ENCODE measurements at places on chromosomes 6 and 20.

DNA sequence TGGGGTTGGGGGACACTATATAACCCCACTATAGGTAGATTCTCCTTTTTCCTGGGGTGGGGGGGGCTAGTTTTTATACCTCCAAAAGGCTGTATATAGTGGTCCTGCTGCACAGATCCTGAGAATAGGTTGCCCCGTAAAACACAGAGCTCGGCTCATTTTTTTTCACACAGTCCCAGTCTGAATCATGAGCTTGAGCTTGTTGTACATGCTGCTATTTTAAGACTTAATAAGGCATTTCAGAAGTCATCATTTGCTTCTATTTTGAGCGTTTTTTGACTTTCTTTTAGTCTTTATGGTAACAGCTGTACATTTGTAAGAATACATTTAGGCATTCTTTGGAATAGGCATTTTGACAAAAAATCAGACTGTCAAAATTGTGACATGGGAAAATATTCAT is 30.5 kb downstream of the SLC9A8 start:
- DNase-seq, result no peak

GRCh38 chr20:10909803-10910202 is 236.0 kb upstream of the JAG1 start:
- no peak for DNase-seq

GRCh38 chr6:99282479-99283062 is 66.9 kb downstream of the FAXC start:
- peak; percentile 6 for DNase-seq

- no peak for DNase-seq
Measured at GRCh38 chr6:135814043-135814442, 37.5 kb upstream of the PDE7B start.

DNA sequence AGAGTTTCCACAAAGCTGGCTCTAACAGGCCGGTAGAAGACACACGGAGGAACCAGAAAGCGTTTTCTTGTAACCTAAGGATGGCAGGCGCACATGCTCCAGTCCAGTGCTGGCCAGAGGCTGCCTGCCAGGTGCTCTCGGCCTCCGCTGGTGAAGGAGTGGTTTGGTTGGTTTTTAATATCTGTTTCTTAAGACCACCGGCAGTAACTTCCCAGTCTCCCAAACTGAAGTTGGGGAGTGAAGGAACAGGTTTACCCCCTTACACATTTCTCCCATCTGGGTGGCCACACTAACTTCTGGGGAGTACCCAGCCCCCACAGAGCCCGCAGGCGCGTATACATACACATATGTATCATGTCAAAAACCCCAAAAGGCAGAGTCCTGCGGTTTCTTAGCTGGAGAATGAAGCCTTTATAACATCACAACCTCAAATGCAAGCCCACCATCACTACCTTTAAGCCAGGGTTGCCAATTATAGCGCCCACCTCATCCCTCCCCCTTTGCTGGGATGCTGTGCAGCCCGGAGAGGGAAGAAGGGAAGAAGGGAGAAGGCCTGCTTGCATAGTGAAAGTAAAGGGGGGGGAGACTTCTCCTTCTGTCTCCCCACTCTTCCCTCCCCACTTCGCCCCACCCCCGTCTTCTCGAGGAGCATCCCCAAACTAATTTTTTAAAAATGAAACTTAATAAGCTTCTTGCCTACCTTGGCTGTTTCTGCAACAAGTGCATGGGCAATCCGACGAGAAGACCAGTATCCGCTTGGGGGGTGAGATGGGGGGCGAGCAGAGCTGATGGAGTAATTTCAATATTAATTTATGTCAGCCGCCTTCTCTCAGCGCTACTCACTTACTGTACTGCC is 1.0 kb downstream of the TRERF1 start:
- DNase-seq, result no peak

DNA sequence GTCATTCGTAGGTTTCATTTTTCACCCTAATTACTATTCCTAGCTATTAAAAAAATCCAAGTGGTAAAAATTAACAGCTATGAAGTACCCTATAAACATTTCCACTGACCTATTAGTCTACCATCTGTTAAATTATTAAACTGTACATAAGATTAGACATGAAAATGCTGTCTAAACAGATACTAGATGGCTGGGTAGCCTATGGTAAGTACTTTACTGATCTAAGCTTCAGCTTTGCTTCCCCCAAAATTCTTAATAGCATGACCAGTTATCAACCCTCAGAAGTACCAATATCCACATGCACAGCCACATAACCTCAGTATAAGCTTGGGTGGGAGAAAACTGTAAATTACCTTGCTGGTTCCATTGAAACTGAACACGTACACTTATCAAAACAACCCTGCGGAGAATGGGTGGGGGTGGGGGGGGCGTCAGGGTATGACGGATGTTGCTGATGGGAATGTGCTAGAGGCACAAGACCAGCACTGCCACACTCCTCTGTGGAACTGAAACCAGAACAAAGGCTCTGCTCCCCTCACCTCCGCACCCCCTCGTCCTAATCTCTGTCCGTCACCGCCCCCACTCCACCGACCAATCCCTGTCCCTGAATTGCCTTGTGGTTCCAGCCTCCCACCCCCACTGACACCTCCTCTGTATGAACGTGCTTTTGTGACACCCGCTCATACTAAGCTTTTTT is 45.3 kb downstream of the B4GALT5 start:
- DNase-seq, result no peak

DNA sequence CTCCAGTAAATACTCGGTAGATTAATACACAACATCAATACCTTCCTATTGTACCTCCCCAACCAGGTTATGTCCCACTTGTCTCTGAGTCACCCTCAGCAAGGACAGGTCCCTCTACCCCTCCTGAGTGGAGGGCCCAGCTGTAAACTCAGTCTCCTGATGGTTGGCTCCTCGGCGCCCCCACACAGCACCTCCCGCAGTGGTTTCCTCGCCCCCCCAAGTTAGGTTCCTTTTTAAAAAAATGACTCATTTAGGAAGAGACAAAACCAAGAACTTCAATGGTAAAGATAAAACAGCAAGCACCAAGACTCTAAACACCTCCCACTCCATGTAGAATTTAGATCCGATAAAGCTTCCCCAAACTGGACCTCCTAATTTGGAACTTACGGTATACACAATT is 83.5 kb downstream of the TRERF1 start:
- no peak for DNase-seq

DNA sequence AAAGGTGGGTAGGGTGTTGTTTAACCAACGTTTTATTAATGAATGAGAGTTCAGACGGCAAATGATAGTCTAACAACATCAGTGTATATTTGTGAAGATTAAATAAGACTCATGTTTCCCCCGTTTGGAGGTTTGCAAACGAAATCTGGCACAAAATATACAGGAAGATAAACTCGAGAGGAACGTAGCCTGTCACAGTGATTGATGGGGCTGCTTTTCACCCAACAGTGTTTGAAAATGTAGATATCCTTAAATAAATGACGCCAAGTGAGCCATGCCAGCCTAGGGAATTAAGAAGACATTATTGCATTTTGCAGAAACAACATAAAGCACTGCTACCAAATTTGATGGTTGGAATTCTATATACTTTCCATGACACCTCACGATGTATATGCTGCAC is 696.5 kb upstream of the FLRT3 start:
- no peak for DNase-seq

GRCh38 chr6:111563581-111563980 is 42.1 kb downstream of the TRAF3IP2 start:
- DNase-seq, result no peak

- peak; percentile 81 for DNase-seq
Measured at GRCh38 chr20:34549291-34549928, 9.1 kb upstream of the MAP1LC3A start.

DNA sequence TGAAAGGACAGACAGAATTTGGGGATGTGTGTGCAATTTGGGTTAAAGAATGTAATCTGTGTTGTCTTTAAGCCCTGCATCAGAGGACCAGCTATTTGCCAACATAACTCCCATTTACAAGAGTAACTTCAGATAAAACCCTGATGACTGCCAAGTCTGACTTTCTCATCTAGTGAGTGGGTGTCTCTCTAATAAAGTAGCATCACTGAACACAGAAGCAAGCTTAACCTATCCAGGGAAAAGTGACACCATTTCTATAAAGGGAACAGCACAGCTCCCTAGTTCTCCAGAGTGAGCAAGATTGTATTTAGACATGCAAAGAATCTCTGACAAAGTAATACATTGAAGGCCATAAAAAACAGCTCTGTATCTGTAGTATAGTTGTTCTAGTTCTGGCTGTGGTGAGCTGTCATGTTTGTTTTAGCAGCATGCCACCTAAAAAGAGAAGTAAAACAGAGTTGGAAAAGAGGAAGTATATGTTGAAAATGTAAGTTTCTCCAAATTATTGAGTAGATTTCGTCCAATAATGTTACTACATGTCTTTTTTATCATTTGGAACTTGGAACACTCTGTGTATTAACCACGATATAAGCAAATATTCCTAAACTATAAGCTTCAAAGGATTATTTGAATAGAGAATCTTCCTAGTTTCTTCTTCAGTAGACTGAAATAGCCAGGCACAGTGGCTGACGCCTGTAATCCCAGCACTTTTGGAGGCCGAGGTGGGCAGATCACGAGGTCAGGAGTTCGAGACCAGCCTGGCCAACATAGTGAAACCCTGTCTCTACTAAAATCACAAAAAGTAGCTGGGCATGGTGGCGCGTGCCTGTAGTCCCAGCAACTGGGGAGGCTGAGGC is 8.8 kb upstream of the PIM1 start:
- peak; percentile 44 for DNase-seq

- no peak for DNase-seq
Measured at GRCh38 chr6:168374051-168374502, 54.5 kb upstream of the DACT2 start.

DNA sequence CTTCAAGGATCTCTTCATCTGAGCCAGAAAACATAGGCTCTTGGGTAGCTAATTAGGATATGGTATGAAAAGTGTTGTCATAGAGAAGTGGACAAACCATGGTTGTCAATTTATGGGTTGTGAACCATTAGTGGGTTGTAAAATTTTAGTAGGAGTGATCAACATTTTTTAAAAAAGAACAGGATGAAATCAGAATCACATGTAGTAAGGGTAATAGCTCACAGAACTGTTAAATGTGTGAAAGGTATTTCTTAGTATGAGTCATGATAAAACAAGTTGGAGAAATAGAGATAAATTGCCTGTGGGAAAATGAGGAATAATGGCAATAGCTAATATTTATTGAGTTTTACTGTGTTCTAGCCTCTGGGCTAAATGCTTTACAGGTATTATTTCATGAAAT is 113.4 kb downstream of the MAP3K4 start:
- DNase-seq, result no peak

DNA sequence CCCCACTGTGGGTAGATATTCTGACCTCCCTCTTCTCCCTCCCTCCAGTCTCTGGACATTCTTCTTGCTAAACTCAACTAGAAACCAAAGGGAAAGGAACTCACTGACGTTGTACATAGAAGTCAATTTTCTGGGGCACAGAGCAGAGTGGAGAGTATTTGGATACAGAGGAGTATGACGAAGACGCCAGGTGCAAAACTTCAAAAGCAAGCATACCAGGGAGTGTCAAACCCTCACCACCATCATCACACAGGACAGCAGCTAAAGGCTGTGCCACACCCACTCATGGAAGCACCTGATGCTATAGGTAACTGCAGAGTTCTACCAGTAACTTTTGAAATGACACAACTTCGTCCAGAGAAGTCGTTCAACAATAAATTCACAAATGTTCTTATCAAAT is 64.8 kb downstream of the FYN start:
- DNase-seq, result no peak

DNA sequence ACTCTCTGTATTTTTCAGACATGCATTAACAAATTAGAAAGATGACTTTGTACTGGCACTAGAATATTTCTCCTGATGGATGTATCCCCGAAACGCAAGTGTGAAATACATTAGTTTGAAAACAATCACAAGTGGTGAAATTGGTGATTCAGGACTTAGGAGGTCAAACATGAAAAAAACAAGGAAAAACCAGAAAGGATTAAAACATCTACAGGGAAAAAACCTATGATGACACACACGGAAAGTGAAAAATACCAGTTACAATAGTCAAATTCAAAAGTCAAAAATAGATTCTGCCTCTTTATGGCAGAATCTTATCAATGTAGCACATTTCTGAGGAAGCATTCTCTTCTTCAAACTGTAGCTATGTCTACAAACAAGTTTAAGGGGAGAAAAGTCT is 129.0 kb upstream of the SGK1 start:
- no peak for DNase-seq

DNA sequence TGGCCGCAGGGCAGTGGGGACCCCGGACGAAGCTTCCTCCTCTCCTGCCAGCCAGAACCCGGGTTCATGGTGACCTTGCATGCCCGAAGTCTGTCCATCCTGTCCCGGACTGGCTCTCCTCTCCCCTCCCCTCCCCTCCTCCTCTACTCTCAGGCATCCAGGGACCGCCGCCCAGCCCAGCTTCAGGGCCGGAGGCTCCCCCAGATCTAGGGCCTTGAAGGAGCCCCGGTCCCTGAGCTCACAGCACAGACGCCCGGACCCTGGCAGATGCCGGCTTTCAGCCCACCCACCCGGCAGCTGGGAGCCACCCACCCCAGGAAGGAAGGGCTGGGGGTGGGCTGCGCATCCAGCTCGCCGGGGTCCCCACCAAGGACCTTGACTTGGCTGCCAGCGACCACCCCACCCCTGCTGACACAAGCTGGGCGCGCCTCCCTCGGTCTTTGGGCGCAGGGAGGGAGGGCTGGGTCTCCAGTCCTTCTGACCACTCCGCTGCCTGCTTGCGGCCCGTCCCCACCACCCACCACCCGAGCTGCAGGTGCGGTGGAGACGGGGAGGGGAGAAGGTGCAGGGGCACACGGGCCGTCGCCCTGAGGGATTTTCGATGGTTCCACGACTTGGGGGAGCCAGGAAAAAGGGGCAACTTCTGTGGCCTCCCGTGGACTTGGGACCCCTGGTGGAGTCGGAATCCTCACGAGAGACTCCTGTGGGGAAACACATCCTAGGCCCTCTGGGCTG is 5.8 kb upstream of the ABHD16B start:
- DNase-seq, result no peak

GRCh38 chr6:53691667-53692133 is 26.1 kb upstream of the KLHL31 start:
- DNase-seq, result no peak

DNA sequence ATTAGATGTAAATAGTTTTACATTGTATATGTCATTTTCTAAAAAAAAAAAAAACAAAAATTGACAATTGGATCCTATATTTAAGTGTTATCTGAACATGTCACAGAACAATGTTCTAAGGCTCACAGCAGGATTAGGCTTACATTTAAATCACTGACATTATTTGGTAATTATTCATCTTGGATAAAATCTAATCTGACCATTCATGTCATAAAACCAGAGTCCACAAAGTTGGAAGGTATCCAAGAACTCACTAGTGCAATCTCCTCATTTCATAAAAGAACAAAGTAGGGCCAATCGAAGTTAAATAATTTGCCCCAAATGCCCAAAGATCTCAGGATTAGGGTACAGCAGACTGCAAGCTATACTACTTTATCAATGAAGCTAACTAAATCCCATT is 73.0 kb downstream of the PDSS2 start:
- DNase-seq, result no peak
